Stimulated activated naive CD8-positive, alpha-beta T cell treated with anti-CD3 and anti-CD28 coated beads, Interleukin-15, amount 100 ng/mL, for 72 hours (primary cell): ENCODE measurements at places on chromosomes 2 and 18.

DNA sequence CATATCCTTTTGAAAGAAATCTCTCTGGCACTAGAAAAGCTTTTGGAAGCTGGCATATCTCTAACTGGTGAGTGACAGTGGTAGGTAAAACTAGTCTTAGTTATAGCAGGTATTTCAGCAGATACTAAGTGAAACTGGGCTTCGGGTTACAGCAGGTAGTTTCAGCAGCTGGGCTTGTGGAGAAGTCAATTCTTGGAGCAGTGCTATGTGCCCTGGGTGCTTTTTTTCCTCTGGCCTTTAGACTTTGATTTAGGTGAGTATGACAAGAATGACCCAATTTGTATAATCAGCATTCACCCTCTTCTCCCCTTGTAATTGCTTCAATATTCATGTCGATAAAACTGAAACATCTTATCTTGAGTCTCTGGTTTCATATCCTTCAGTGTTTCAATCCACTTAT lies 123.1 kb downstream of the KYNU start:
- DNase-seq = no peak

DNA sequence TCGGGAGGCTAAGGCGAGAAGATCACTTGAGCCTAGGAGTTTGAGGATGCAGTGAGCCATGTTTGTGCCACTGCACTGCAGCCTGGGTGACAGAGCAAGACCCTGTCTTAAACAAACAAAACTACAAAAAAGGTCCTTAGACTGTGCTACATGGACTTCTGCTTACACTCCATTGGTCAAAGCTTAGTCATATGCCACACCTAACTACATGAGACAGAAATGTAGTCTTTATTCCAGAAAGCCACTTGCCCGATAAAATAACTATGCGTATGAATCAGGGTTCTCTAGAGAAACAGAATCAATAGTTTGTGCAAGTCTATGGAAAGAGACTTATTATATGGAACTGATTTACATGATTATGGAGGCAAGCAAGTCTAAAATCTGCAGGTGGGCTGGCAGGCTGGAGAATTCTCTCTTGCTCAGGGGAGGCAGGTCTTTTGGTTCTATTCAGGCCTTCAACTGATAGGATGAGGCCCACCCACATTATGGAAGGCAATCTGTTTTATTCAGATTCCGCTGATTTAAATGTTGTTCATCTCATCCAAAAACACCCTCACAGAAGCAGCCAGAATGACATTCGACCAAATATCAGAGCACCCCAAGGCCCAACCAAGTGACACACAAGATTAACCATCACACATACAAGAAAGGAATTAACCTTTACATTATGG lies 114.4 kb upstream of the SIX2 start:
- no peak for DNase-seq

DNA sequence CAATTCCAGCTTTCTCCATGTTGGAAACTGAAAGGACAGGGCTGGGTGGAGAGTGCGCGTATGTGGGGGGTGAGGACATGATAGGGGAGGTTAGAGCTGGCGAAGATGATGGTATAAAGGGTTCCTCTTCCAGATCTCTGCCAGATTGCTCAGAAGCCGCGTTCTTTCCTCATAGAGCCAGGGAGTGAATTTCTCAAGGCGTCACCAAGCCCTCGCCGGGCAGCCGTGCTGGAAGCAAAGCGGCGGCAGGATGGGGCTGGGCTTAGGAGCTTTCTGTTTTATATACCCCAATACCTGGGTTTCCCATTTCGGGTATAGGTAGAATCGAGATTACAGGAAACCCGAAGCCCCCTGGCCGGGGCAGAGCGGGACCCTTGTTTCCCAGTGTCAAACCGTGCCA lies 43.8 kb downstream of the DDX18 start:
- DNase-seq = no peak

GRCh38 chr2:218332920-218333645 lies 23.6 kb upstream of the CATIP start:
- DNase-seq = no peak

GRCh38 chr2:192827735-192828134 lies 633.0 kb upstream of the TMEFF2 start:
- no peak for DNase-seq

DNA sequence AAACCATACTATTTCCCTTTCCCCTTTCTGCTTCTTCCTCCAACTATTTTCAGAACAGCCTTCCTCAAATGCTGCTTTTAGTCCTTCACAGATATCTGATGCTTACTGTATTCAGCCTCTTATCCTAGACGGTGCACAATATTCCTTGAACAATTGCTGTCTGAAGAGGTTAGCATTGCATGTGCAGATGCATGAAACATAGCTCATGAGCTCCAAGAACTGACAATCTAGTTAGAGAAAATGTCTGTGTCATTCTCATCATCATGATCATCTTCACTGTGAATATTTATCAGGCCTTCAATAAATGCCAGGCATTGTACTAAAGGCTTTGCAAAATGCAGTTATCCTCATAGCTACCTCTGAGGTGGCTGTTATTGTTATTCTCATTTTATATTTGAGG lies 190.7 kb downstream of the DNER start:
- DNase-seq = no peak

DNA sequence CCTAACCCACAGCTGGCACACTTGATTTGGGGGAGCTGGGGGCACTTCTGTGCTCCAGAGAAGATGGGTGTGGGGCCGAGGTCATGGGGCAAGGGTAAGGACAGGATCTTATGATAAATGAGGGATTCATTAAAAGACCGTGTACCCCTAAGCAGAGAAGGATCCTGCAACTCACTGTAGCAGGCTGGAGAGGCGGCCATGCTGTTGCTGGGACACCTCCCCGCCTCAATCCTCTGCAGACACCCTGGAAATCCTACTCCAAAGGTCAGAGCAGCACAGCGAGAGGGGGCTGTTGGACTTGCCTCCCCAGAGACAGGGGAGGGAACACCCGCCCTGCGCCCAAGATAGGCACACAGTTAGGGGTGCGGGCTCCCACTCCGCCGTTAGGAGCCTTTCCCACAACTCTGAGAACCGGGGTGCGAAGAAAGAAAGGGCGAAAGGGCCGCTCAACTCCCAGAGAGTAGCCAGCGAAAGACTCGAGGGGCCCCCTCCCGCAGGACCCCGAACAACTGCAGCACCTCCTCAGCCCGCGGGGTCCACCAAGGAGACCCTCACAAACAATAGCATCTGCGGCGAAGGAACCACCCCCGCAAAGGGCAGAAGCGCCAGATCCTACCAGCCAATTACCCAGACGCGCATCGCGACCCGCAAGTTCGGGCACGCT lies 1.4 kb downstream of the PARD6G start:
- no peak for DNase-seq

DNA sequence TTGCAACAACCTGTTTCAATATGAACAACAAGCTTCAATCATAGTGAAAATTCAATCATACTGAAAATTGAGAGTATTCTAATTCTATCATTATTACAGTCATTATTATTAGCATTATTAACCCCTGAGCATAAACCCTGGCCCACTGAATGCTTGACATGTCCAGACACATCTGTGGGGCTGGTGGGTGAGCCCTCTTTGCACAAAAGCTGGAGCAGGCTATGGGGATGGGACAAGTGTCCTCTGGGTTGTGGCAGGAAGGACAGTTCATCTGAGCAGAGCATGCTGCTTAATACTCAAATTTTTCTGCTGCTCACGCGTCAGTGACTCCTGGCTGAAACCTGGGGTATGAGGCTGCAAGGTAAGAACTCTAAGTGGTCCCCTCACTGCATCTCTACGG lies 451.1 kb upstream of the POU3F3 start:
- no peak for DNase-seq

GRCh38 chr2:210195101-210195852 lies 24.1 kb upstream of the KANSL1L start:
- no peak for DNase-seq

- DNase-seq = peak; percentile 22
These were observed 47.0 kb downstream of the CHRNA1 start for GRCh38 chr2:174717273-174717672.

DNA sequence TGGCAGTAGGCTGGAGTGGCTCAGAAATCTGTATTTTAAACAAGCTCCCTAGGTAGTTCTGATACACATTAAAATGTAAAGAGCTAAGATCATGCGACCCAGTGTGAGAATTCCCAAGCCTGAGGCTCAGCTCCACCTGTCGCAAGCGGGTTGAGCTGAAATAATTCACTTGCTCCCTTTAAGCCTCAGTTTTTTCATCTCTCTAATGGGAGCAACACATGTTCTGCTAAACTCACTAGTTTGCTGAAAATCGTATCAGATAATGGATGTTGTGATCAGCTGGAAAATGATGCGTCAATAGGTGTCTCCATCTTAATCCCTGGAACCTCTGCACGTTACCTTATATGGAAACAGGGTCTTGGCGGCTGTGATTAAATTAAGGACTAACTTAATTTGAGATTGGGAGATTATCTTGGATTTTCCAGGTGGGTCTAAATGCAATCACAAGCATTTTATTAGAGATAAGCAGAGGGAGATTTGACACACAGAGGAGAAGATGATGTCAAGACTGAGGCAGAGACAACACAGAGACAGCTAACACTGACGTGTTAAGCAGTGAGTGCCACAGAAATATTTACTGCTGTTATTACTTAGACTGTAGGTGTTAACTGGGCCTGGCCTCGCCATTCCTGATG lies 53.0 kb downstream of the POMC start:
- no peak for DNase-seq

GRCh38 chr2:157899125-157899839 lies 23.2 kb upstream of the ACVR1 start:
- DNase-seq = peak; percentile 39

DNA sequence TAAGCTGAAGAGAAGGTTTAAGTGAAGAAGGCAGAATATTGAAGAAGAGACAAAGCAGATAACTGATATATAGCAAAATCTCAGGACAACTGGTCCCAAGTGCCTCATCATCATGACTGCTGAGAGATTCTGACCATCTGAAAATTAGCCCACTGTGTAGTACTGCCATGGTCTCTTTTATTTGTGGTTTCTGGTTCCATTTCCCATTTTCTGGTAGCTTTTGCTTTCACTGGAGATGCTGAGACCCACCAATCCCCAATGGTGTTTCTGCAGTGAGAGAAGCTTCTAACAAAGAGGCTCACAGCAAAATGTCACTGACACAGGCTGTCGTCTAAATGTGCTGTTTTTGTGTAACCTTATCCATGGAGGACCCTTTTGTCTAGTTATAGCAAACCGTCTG lies 79.5 kb downstream of the TMEM163 start:
- no peak for DNase-seq

DNA sequence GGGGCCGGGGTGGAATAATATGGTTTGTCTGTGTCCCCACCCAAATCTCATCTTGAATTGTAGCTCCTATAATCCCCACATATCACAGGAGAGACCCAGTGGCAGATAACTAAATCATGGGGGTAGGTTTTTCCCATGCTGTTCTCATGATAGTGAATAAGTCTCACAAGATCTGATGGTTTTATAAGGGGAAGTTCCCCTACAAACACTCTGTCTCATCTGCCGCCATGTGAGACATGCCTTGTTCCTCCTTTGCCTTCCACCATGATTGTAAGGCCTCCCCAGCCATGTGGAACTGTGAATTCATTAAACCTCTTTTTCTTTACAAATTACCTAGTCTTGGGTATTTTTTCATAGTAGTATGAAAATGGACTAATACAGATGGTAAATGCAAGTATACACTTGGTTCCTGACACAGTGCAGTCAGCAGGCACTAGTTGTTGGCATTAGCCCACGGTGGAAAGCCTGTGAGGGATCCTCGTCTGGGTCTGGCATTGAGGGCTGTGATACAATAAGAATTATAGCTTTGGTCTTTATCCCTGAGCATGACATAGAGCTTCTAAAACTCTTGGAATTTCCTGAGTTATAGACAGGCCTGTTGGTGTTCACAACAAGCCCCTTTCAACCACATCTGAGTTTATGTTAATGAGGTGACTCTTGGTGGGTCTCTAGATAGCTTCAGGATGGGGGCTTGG lies 135.8 kb downstream of the CABLES1 start:
- no peak for DNase-seq

- no peak for DNase-seq
These were observed 58.6 kb downstream of the GALNT14 start for GRCh38 chr2:31079665-31080064.

DNA sequence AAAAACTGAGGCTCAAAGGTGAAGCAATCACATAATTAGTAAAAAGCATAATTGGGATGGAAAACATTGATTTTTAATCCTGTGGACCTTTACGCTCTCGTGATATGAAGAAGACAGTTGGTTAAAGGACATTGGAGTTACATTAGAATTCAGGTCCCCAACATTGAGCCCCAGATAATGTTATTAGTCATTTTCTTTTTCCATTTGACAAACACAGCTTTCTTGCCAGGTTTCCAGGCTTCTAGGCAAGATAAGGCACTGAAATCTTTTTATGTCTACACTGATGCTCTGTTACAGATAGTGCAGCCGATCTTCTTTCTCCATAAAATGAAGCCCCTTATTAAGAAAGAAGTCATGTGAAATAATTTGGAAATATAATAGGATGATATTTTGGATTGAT lies 38.5 kb downstream of the MYO3B start:
- DNase-seq = no peak

GRCh38 chr18:22524783-22525182 lies 107.1 kb upstream of the CTAGE1 start:
- DNase-seq = no peak

GRCh38 chr18:48488388-48488850 lies 50.4 kb upstream of the CTIF start:
- DNase-seq = no peak

DNA sequence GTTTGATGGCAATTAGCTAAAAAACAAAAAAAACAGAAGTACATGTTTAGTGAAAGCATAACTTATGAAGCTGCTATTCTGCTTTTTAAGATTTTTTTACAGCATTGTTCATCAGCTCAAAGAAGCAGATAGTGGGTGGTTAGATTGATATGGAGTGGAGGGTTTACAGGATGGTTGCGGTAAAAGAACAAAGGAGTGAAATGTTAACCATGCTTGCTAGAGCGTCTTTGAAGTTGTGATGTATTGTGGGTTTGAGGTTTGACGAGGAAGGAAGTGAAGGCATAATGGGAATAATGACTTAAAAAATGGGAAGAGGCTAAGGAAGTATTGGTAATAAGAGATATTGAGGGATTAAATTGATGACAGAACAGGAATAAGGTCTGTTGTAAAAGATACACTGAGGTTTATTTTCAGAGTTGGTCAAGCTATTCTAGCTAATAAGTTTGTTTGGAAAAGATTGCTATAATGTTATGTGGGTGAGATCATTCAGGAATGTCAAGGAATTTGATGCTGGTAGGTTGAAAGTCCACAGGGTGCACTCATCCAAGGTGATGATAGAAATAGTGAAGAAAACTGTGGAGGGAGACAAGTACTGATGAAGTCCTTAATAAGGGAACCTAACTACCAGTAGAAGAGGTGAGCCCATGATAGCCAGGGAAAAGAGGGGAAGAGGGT lies 14.6 kb downstream of the SPOPL start:
- DNase-seq = no peak

DNA sequence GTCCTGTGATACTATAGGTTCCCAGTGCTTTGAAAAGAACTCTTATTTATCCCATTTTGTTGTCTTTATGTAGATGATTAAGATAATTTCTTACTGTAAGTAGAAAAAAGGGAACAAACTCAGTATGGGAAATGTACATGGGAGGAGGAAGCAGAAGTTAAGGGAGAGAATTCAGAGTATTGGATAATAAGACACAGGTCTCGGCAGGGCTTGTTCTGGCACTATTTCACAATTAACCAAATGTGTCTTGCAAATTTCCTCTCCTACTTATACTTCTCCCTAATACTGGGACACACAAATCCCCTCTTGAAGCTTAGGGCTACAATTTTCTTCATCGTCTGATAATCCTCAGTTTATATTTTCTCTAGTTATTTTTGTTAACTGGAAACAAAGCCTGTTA lies 744.0 kb downstream of the ADCYAP1 start:
- no peak for DNase-seq

GRCh38 chr2:214895469-214895868 lies 86.0 kb upstream of the BARD1 start:
- DNase-seq = no peak

GRCh38 chr2:45883603-45884000 lies 232.1 kb downstream of the PRKCE start:
- no peak for DNase-seq
